ENCODE measurements at places on chromosomes 3 and 15. TPM values are rescaled to one million over a fixed set of nuclear protein-coding genes. Genes with fewer than 3 reads are reported as not detected.
A peak's percentile ranks its signal among the peaks of the same experiment; 100 is the strongest.

GRCh38 chr3:11367143-11367693 lies 95.0 kb downstream of the ATG7 start:
- H3K27ac ChIP-seq = peak overlapping the region; percentile 56
- H3K4me1 ChIP-seq = peaks cover 13% of the 10 kb centered on the region
- peaks cover 11% of the 10 kb centered on the region for H3K36me3 ChIP-seq
- no peak overlapping the region for H3K4me3 ChIP-seq

DNA sequence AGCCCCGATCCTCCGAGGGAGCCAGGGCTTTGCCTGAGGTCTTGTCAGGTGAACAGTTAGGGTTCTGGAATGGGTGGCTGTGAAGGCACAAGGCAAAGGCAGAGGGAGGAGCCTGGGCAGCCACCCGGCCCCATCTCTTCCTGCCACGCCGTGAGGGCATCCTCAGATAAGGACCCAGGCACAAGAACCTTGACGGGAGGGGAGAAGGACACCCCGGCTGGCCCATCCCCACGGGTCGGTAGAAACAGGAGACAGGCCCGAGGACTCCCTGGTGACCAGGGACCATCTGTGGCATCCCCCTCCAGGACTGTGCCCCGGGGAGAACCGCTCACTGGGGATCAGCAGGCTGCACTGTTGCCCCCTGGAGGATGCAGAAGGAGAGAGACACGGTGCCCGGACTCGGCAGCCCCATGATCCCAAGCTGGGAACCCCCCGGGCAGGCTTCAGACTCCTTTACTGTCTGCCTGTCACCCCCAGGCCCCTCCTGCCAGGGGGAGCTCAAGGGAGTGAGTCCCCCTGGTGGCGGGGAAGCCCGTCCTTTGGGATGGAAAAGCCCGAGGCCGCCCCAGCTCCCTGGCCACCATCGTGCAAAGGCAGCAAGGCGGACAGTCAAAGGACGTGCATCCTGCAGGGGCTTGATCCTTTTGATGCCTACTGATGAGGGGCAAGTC lies 12.3 kb upstream of the PCSK6 start:
- H3K4me1 ChIP-seq = peaks cover 32% of the 10 kb centered on the region
- no peaks in the 10 kb centered on the region for H3K36me3 ChIP-seq
- DNase-seq = no peak

DNA sequence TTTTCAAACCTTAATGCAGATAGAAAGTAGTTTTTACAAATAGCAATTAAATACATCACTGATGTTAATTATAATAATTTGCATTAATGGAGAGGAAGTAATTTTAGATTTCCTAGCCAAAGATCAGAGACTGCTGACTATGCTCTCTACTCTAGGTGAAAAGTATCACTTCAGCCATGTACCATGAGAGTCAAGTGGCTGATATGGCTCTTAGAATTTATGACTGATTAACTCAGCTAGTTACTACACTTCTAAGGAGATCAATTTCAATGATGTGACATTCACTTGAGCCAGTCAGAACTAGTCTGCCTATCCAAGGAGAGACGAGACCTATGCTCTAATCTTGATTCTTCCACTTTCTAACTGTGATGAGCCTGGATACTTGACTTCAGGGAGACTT lies 405.7 kb upstream of the RORA start:
- no peak for DNase-seq
- H3K4me3 ChIP-seq = no peak overlapping the region
- no peaks in the 10 kb centered on the region for H3K36me3 ChIP-seq

- peaks cover 45% of the 10 kb centered on the region for H3K36me3 ChIP-seq
- H3K27ac ChIP-seq = no peak overlapping the region
- no peak for DNase-seq
- no peaks in the 10 kb centered on the region for H3K4me1 ChIP-seq
- H3K4me3 ChIP-seq = no peak overlapping the region
Measured at GRCh38 chr15:51907136-51907862, 64.3 kb downstream of the LEO1 start.

DNA sequence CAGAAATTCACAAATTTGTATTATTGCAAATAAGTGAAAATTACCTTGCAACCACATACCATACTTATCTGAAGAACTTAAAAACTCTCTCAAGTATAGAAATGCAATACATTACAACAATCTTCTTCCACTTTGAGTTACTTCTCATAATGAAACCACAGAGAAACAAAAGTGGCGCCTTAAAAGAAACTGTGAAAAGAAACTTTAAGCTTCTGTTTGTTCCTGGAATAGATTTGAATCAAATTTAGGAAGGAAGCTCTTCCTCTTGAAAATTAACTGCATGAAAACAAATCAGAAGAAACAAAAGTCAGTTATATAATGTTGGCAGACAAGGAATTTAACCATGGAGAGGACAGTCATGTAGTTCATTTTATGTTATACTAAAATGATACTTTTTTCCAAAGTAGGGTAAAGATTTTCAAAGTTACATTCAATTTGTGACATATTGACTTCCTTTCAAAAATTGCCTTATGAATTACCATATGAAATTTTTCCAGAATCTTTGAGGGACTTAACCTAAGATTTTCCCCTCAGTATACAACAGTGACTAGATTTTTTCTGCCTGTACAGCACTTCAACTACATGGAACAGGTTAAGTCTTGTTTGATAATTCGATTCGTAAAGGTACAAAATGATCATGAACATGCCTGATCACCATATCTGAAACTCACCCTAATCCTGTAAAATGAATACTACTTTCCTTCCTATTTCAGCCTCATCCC lies 57.6 kb upstream of the TNFSF10 start:
- H3K4me1 ChIP-seq = no peaks in the 10 kb centered on the region
- no peak overlapping the region for H3K4me3 ChIP-seq
- H3K27me3 ChIP-seq = no peaks in the 10 kb centered on the region
- no peak overlapping the region for H3K27ac ChIP-seq

DNA sequence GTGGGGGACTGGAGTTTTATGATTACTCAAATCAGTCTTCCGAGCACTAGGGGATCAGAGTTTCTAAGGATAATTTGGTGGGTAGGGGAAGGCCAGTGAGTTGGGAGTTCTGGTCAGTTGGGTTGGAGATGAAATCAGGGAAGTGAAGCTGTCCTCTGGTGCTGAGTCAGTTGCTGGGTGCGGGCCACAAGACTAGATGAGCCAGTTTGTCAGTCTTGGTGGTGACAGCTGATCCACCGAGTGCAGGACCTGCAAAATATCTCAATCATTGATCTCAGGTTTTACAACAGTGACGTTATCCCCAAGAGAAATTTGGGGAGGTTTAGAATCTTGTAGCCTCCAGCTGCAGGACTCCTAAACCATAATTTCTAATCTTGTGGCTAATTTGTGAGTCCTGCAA lies 249.4 kb downstream of the FAM43A start:
- H3K4me1 ChIP-seq = no peaks in the 10 kb centered on the region
- no peak for DNase-seq
- no peaks in the 10 kb centered on the region for H3K36me3 ChIP-seq
- no peak overlapping the region for H3K27ac ChIP-seq

- H3K27me3 ChIP-seq = no peaks in the 10 kb centered on the region
- no peak overlapping the region for H3K4me3 ChIP-seq
- H3K27ac ChIP-seq = no peak overlapping the region
- no peaks in the 10 kb centered on the region for H3K4me1 ChIP-seq
Measured at GRCh38 chr3:108940568-108941263, 13.0 kb downstream of the GUCA1C start.

DNA sequence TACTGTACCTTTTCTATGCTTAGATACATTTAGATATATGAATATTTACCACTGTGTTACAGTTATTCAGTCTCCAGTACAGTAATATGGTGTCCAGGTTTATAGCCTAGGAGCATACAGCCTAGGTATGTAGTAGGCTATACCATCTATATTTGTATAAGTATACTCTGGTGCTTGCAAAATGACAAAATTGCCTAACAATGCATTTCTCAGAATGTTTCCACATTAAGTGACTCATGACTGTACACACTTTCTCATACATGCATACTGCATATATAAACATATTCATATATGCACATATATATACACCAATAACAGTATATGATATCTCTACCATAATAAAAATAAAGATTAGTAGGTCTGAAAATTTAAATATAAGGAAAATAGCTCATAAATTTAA lies 169.3 kb downstream of the DPH6 start:
- no peaks in the 10 kb centered on the region for H3K4me1 ChIP-seq
- no peak overlapping the region for H3K27ac ChIP-seq
- no peaks in the 10 kb centered on the region for H3K36me3 ChIP-seq
- H3K27me3 ChIP-seq = no peaks in the 10 kb centered on the region
- DNase-seq = no peak

DNA sequence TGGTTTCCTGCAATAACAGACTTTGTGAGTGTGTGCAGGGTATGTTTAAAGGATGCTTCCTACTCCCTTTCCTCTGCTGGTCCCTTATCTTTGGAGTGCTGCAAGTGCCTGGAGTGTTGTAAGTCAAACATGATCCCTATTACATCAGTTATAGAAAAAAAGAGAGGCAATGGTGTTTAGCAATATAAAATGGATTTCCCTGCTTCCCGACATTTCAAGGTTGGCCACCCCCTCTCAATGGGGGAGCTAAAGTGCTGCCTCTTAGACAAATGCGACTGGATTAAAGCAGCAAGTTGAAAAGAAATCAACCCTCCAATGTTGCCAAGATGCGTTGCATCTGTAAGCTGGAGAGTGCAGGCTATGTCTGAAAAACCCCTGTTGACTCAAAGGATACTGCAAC lies 203.1 kb upstream of the WNT5A start:
- H3K4me3 ChIP-seq = no peak overlapping the region
- no peaks in the 10 kb centered on the region for H3K36me3 ChIP-seq
- no peaks in the 10 kb centered on the region for H3K4me1 ChIP-seq
- no peak overlapping the region for H3K27ac ChIP-seq
- no peak for DNase-seq

The DZIP3 gene
- 9.3 TPM for total RNA-seq

The LIPC gene
- 0.83 TPM for total RNA-seq
